ENCODE measurements at places on chromosomes 5 and 9.

DNA sequence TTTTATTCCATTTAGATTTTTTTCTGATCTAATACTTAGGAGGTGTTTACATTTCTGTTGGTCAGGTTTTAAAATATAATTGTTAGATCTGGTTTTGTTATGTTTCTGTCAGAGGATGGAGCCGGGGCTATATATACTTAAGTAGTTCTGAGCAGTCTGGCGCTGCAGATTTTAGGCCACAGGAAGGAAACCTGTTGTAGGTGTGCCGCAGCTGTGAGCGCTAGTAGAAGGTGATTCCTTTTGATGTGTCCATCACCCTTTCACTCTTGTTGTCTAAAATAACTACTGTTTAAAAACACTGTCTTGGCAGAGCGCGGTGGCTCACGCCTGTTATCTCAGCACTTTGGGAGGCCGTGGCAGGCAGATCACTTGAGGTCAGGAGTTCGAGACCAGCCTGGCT is 17.0 kb downstream of the ZBTB34 start:
- DNase-seq, result no peak

- DNase-seq, result no peak
Measured at GRCh38 chr9:86022687-86023266, 76.6 kb downstream of the GOLM1 start.

DNA sequence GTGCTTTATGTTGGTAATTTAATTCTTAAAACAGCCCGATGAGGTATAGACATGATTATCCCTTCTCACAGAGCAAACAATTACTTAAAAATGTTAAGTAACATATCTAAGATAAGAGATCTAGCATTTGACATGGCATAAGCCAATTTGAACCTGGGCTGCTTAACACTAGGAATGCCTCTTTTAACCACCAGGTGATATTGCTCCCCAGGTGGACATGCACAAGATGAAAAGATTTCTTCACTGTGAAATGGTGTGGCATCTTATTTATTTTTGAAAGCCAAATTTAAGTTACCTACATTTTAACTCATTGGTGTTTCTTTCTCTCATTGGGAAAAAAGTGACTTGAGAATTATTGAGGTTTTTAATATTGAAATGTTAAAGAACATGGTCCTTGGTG is 15.8 kb upstream of the LRRC70 start:
- no peak for DNase-seq

DNA sequence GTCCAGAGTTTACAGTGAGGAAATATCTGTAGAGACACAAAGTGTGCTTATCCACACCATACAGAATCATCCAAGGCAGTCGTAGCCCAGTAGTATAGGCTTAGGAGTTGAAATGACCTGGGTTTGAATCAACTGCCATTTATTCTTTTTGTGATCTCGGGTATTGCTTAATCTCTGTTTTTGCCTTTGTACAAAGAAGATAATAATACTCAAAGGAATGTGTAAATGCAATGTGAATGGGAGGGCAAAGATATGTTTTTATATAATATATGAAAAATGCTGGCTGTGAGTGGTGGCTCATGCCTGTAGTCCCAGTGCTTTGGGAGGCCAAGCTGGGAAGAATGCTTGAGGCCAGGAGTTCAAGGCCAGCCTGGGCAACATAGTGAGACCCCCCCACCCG is 141.1 kb downstream of the SPATA31D1 start:
- DNase-seq, result no peak

DNA sequence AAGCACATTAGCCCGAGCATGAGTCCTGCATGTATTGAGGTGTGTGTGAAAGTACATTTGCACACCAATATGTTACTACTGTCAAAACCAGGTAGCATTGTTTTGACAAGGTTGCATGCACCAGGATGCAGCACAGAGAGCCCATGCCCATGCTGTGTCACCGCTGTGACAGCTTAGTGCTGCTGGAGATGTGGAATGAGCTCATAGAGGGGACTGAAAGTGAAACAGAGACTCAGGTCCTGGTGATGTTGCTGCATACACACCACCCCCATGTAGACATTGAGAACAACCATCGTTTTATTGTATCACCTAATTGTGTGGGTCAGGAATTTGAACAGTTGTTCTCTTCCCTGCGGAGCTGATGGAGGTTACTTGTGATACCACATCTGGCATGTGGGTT is 53.0 kb downstream of the GADD45G start:
- no peak for DNase-seq

- DNase-seq, result no peak
Measured at GRCh38 chr5:151880324-151880723, 44.3 kb downstream of the GLRA1 start.

DNA sequence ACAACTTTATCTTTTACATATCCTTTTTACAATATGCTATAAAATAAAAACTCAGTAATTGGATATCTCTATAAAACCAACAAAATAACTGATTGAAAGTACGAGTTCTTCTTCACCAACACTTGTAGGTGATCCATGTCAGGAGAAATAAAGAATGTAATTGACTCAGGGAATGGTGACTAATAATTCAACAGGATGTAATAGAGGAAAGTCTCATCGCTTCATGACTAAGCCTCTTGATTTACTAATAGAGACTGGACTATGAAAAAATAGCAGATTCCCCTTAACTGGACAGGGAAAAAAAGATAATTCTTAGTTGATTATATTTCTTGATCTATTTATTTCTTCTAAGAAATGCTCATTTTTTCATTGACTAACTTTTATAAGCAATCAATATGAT is 507.7 kb upstream of the PTGER4 start:
- no peak for DNase-seq

- no peak for DNase-seq
Measured at GRCh38 chr5:14167211-14167845, 24.2 kb downstream of the TRIO start.

GRCh38 chr9:130039528-130040147 is 3.4 kb downstream of the FNBP1 start:
- no peak for DNase-seq

GRCh38 chr9:84266087-84266561 is 74.4 kb downstream of the SLC28A3 start:
- DNase-seq, result peak; percentile 15

- no peak for DNase-seq
Measured at GRCh38 chr5:1910861-1911772, 28.4 kb upstream of the IRX4 start.

GRCh38 chr9:130856474-130856873 is 21.4 kb downstream of the ABL1 start:
- no peak for DNase-seq

DNA sequence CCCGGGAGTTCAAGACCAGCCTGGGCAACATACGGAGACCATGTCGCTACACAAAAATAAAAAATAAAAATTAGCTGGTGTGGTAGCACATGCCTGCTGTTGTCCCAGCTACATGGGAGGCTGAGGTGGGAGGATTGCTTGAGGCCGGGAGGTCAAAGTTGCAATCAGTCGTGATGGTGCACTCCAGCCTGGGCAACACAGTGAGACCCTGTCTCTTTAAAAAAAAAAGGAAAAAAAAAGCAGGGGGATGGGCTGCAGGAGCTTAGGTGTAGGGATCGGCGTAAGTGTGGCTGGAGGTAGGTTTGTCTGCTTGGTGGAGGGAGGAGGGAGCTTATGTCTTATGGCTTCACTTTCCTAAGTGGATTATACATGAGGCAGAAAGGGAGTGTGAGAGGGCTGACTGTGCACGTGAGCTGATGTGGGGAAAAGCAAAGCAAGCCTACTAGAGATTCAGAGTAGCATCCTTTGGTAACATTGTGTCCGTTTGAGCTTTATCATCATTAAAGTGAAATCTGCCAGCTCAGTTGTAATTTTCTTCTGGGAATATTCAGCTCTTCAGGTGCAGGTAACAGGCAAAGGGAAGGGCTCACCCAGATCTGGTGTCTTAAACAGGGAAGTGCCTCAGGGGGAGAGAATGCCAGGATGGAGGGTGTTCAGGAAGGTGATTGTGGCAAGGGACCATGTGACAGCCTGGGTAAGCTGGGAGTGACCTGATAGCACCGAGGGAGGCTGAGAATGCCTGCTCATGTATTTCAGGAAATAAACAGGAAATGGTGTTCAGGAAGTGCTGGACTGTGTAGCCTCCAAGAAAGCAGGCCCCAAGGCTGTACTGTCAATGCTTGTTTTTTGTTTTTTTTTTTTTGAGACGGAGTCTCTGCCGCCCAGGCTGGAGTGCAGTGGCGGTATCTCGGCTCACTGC is 17.6 kb upstream of the SETX start:
- DNase-seq, result no peak

GRCh38 chr9:35112257-35113020 is 3.2 kb downstream of the ATOSB start:
- DNase-seq, result no peak

GRCh38 chr9:133961226-133962165 is 30.6 kb downstream of the VAV2 start:
- no peak for DNase-seq

GRCh38 chr9:69445251-69445650 is 120.2 kb downstream of the ENTREP1 start:
- no peak for DNase-seq
